ENCODE measurements at places on chromosomes 2 and 18.

DNA sequence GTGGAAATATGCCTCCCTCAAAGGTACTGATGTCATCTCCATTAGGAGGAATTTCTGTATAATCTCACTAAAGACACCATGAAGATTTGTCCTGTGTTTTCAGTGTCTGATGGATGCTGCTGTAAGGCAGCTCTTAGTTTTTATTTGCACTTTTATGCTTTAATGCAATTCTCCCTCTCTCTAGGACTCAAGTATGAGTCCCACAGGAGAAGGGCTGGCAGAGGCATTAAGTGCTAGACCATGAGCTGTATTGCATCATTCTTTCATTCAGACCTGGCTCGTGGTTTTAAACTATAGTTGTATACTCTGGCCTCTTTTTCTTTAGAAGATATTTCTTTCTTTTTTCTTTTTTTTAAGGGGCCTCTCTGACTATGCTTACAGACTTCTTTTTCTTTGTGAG is 805.6 kb downstream of the DPP10 start:
- no peak for DNase-seq

DNA sequence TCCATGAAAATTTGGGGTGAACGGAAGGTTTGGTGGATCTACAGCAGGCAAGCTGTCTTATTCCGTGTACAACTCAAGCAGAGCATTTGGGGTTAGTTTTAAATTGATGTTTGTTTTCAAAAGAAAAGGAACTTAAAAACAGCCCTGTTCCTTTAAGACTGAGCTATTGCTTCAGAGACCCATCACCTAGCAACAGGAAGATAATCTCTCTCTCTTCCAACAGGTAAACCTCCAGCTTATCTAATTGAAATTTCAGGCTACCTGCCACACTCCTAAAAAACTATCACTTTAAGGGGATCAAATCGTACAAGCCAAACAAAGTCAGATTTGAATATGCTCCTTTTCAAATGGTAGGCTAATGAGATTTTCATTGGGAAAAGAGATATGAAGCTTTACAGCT is 101.8 kb downstream of the RNF152 start:
- DNase-seq: no peak

- no peak for DNase-seq
Observed at GRCh38 chr18:50594942-50595341, 35.1 kb downstream of the MAPK4 start.

- no peak for DNase-seq
Observed at GRCh38 chr2:154408786-154409185, 289.7 kb upstream of the KCNJ3 start.

- DNase-seq: no peak
Observed at GRCh38 chr2:99775585-99775984, 285.8 kb upstream of the REV1 start.

- peak; percentile 90 for DNase-seq
Observed at GRCh38 chr2:171999604-172000469, at the start of gene METAP1D. Gene METAP1D (plus strand): TSS chr2:171999953. CDS start chr2:171999970, 17 bp downstream.

DNA sequence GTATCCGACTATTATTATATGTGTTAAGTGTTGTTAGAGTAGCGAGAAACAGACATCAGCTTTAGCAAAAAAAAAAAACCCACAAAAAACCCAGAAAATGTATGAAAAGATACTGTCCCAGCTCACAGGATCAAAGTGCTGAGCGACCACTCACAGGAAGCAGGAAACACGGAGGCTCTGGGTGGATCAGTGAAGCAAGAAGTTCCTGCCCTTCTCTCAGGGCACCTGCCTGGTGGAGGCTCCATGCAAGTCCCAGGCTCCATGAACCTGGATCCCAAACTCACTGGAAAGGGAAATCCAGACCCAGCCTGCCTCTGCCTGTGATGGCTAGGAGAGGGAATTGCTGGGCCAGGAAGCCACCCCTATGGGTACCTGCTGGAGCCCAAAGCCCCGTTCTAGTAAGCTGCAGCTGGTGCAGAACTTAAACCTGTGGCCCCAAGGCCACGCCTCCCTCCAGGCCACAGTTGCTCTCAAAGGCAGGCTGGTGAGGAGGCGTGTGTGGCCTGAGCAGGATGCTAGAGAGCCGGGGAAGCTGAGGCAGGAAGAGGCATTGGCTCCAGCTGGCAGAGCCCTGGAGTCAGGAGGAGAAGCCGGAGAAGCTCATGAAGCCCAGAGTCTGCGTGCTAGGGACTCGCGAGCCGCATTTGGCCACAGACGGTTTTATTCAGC is 63.5 kb upstream of the TAF1B start:
- DNase-seq: no peak

DNA sequence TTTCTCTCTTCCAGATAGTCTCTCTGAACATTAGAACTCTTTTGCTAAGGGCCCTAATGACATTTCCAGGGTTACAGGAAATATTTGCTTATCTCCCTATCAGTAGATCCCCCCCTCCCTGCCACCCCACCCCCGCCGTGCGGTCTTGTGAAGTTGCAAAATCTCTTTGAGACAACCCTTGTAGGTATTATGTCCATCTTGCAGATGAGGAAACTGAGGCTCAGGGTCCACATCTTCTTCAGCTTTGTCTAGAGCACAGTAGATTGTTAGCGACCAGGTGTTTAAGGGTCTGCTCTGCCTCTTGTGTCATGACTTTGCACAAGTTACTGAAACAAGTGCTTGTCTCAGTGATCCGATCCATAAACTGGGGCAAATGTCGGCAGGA is 65.8 kb upstream of the GATA6 start:
- DNase-seq: no peak
